ENCODE measurements at places on chromosomes 2 and 18.

GRCh38 chr2:161124201-161124600 lies 36.0 kb upstream of the TANK start:
- DNase-seq = no peak

DNA sequence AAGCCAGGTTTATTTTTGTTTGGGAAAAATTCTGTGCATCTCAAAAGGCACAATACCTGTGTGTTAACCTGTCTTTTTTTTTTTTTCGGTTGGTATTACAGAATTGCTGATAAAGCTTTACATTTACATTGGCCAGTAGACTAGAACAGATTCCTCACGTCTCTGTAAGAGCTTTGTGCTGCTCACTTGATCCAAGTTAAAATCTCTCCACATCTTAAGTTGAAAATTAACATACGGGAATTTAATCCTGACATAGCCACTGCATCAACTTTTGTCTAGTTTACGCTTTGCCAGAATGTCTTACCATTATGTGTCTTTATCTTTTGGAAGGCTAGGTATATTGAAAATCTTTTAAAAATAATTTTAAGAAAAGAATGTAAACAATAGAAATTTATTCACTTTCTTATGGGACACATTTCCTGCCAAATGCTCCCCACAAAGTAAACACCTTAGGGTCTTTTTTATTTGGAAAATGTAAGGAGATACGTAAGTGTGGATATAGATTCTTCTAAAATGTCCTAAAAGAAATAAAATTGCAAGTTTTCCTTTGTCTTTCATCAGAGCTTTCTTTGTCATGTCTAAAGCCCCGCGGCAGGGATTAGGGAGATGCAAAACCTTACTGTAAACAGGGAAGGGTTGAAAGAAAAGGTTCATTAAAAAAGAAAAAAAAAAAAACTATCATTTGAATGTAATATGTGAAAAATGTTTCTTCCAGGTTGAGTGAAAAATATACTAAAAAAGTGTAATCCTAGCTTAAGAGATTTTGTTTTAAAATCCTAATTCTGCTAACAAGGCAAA lies 912.8 kb downstream of the NRXN1 start:
- DNase-seq = no peak

DNA sequence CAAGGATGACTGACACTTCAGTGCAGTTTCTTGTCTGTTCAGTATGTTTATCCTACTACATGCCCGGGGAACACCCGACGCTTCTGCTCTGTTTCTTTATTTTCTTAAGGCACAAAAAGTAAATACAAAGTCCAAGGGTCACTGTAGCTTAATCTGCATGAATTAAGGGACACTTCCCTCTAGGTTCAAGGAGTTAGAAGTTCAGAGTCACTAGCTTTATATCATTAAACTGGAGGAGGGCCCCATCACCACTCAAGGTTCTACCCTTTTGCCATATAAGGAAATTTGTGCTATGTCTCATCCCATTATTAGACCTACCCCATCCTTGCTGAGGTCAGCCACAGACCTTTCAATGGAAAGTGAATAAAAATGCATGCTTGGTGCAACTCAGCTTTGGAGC lies 27.6 kb upstream of the RMDN2 start:
- peak; percentile 55 for DNase-seq

GRCh38 chr2:204505946-204506345 lies 39.3 kb upstream of the PARD3B start:
- DNase-seq = peak; percentile 7

DNA sequence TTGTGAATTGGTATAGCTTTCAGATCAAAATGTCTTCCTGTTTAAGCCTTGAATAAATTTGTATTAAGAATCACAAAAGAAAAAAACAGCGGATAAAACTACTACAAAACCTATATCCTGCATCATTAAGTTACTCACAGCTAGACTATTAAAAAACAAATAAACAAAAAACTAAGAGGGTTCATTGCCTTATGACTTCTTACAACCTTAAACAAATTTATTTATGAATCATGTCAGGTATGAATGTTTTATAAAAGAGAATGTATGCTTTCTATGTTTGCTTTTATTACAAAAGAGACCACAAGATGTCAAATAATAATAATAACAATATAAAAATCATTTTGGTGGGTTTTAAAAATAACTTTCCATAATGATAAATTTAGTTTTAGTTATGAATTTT lies 109.6 kb downstream of the FIGN start:
- DNase-seq = no peak

- peak; percentile 11 for DNase-seq
These were observed 17.1 kb upstream of the ATRAID start for GRCh38 chr2:27194538-27195354.

DNA sequence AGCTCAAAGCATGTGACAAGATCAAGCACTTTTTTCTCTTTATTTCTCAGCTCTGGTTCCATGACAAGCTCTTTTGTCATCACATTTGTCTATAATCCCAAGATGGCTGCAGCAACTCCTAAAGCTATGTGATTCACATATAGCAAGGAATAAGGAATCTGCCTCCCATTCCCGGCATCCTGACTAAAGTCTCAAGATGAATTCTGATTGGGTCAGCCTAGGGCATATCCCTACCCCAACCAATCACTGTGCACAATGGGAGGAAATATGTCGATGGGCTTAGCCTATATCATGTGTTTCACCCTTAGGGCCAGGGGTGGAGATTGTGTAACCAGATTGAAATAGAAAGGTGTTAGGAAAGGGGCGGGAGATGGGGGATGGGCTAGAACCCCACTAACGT lies 23.1 kb upstream of the COLEC12 start:
- DNase-seq = no peak

DNA sequence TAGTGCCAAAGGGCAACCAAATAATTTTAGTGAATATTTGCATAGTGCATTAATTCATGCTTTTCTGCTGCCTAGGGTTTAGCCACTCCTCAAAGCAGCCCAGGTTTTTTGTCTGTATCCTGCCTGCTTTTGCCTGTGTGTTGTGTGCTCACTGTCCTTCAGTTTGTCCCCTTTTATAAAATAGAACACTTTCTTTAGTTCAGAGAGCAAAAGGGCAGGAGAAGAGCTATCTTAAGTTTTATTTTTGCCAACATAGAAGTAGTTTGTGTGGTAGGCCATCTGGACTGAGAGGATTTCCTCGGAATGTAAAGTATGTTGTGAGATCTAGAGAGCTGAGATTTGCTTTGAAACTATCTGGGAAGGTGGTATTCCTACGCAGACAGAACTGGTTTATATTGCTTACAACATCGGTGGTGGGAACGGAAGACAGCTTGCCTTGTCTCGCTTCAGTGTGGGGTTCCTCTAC lies 64.9 kb downstream of the EML4 start:
- no peak for DNase-seq

GRCh38 chr2:62556086-62556485 lies 50.1 kb upstream of the TMEM17 start:
- DNase-seq = no peak

DNA sequence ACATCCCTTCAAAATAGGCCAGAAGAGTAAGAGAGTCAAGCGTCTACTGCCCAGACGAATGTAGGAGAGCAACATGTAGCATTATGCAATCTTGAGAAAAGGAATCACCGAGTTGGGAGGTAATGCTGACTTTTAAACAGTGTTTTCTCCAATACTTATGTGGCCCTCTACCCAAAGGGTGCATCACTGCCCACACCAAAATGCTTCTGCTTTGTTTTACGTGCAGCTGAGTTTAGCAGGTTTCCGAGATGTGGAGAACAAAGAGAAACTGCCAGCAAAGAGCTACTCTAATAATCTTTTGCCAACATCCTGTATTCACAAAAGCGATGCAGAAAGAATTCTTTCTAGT lies 63.4 kb upstream of the ZEB2 start:
- no peak for DNase-seq

DNA sequence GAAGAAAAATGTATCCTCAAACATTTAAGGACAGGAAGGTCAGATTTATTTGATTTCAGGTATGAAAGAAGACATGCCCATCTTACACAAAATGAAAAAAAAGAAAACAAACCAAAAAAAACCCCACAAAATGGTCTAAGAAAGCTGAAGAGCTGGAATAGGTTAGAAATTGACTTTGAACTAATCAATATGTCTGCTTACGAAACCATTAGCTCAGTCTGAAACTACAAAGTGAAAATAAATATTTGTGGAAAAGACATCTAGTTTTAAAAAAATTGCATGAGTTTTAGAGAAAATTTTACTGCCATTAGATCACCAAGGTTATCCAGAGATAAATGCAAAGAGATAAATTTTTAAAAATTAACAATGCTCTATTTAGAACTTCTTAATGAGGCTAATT lies 125.3 kb downstream of the TMEFF2 start:
- no peak for DNase-seq

GRCh38 chr2:366706-367105 lies 78.8 kb upstream of the ALKAL2 start:
- DNase-seq = no peak

DNA sequence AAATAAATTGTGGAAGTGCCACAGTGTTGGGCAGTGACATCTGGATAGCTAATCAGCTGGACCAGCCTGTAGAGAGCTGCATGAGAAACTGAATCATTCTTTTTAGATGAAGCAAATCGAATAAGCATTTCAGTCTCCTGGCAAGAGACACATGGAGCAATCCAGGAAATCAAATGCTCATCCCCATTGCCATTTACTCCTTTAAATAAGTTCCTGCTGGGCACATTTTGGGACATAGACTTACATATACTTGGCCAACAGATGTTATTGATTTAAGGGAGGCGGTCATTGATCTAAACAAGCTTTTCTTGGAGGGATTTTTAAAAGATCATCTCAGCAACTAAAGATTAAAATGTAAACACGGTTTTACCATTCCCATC lies 307.1 kb downstream of the STK39 start:
- no peak for DNase-seq

GRCh38 chr2:241107031-241107783 lies 5.1 kb upstream of the MTERF4 start:
- DNase-seq = no peak

GRCh38 chr18:36458306-36458705 lies 160.8 kb downstream of the FHOD3 start:
- DNase-seq = no peak

GRCh38 chr2:214628091-214628490 lies 181.4 kb downstream of the BARD1 start:
- DNase-seq = no peak

GRCh38 chr2:45401431-45401922 lies 209.6 kb downstream of the SRBD1 start:
- DNase-seq = no peak

DNA sequence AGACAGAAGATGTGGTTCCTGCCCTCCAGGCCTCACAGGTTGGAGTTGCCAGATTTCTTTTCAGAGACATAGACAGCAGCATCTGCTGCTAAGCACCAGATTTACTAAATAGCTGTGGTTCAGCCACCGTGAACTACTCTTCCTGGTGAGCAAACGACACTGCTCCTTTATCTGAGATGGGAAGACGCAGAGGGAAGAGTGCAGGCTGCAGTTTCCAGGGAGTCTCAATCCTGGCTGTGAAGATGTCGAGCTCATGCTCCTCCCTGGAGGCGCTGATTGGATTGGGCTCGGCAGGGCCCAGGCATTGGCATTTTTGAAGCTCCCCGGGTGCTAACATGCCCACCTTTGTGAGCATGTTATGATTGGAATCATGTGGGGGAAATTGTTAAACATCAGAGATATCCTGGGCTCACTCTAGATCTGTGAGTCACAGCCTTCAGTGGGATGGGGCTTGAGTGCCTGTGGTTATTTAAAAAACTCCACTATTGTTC lies 314.8 kb downstream of the TSN start:
- no peak for DNase-seq

GRCh38 chr2:54646170-54646927 lies 77.1 kb upstream of the EML6 start:
- no peak for DNase-seq

DNA sequence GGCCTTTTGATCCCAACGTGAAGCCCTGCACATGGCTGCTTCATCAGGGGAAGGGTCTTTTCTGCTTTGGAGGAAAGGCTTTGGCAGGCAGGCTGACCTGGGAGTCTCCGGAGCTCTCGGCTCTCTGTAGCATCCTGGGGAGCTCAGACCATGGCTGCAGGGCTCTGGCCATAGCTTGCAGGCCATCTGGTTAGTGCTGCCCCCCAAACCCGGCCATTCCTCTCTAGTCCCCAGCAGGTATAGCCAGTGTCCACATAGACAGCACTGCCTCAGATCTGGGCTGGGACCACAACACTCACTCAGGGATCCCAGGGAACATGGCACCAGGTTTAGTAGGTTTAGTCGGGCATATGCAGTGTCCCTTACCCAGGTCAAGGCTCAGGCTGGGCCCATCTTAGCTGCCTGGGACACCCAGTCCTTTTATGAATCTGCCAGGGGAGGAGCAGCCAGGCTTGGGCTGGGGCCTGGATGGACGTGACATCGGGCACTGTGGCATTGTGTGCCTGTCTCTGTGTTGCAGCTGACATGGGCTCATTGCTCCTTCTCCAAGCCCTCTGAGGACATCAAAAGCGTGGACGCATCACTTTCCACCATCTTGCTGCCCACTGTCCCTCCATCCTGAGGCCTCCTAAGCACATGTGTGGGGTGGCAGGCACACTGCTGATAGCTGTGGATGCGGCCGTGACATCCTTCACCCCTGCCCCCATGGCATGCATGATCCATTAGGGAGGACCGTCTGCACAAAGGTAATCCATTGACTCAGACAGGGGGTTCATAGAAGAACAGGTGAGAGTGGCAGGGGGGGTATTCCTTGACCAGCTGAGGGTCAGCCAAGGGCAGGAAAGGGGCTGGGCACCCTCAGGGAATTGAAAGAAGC lies 19.2 kb upstream of the GPR35 start:
- DNase-seq = no peak

GRCh38 chr2:58860586-58860985 lies 619.5 kb upstream of the FANCL start:
- no peak for DNase-seq

DNA sequence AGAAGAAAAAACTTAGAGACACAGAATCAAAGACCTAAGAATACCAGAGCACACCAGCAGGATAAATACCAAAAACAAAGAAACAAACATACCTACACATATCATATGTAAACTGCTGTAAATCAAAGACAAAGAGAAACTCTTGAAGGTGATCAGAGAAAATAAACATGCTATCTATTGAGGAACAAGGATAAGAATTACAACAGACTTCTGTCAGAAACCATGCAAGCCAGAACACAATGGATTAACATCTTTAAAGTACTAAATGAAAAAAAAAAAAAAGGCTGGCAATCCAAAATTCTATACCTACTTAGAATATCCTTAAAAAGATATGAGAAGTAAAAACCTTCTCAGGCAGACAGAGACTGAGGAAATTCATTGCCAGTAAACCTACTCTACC lies 51.6 kb upstream of the MGAT4A start:
- DNase-seq = no peak

GRCh38 chr18:63681449-63682340 lies 20.0 kb upstream of the SERPINB3 start:
- no peak for DNase-seq

DNA sequence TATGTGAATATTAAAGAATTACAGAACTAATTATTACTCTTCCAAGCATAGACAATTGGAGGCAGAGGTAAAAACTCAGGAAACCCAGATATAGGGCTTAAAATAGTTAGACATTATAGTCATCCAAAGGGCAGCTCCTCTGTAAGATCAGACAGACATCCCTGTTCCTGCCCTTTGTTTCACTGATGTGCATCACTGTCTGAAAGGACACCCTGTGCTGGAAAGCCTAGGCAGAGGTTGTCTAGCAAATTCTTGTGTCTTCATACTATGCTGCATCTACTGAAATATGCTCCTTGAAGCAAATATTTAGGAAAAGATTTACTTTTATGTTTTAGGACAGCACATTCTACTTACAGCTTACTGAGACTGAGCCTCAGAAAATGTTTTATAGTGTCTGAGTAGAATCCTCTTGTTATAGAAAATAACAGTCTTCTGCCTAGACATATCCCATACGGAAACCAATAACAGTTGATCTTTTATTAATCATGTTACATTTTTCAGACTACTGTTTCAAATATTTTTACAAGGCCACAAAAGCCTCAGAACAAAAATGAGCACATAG lies 977.3 kb upstream of the CDH2 start:
- no peak for DNase-seq
